NCI-H1694 treated with DMSO at 0.1 percent for 48 hours (cell line): ENCODE measurements at places on chromosomes 1 and 21.

DNA sequence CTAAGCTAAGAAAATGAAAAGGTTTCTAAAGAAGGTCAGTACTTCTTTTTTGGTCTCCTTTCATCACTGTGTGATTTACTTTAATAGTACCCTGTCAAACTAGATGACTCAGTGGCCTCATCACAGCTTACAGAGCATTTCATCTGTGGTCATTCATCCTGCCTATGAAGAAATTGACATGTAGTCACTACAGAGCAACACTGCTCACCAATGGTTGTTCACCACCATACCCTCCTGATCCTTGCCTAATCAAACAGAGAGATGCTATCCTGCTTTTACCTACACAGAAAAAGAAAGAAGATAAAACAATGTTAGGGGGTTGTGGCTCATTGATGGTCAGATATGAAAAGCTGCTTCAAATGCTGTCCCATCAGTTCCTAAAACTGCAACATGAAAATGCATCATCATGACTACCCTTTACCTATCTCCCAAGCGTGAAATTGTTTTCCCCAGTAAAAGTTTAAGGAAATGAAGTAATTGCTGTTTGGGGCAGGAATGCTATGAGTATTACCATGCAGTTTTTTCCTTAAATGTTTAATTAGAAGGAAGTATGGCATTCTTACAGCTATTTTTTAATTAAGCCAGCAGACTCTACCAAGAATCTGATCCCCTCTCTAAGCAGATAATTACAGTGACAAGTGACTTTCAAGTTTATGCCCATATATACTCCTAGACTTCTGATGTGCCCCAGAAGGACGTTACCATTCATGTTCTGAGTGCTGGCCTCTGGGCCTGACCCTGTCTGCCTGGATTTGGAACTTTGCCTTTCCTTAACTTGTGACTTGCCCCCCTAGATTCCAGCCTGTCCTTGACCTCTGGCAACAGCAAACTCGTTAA lies 46.1 kb upstream of the FBXO28 start:
- DNase-seq: no peak

- no peak for DNase-seq
Measured at GRCh38 chr1:157415661-157416060, 136.7 kb downstream of the FCRL5 start.

DNA sequence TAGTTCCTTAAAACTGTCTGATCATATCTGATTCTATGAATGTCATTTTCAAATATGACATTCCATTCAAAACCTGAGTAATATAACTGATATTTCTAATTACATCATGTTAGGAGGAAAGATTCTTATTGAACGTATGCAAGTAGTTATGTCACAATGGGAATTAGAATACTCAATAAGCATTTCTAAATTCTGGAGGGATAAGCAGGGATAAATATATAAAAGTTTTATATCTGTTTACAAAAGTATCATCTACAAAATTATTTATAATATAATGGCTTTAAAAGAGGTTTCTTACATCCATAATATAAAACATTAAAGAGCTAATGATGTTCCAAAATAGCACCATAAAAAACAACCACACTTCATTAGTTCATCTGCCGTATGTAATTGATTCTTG lies at the start of gene OR14A2:
Gene OR14A2 (minus strand): TSS at position 101 of the 400 bp plus-strand sequence.
- DNase-seq: no peak

DNA sequence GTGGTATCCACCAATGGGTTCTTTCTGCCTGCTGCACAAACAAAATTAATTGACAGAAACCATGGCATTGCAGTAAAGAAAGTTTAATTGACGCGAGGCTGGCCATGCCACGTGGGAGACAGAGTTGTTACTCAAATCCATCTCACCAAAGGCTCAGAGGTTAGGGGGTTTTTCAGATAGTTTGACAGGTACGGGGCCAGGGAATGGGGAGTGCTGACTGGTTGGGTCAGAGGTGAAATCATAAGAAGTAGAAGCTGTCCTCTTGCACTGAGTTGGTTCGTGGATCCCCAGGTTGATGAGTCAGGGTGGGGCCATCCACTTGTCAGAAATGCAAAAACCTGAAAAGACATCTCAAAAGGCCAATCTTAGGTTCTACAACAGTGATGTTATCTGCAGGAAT lies 941 bp upstream of the TBCE start:
- no peak for DNase-seq

DNA sequence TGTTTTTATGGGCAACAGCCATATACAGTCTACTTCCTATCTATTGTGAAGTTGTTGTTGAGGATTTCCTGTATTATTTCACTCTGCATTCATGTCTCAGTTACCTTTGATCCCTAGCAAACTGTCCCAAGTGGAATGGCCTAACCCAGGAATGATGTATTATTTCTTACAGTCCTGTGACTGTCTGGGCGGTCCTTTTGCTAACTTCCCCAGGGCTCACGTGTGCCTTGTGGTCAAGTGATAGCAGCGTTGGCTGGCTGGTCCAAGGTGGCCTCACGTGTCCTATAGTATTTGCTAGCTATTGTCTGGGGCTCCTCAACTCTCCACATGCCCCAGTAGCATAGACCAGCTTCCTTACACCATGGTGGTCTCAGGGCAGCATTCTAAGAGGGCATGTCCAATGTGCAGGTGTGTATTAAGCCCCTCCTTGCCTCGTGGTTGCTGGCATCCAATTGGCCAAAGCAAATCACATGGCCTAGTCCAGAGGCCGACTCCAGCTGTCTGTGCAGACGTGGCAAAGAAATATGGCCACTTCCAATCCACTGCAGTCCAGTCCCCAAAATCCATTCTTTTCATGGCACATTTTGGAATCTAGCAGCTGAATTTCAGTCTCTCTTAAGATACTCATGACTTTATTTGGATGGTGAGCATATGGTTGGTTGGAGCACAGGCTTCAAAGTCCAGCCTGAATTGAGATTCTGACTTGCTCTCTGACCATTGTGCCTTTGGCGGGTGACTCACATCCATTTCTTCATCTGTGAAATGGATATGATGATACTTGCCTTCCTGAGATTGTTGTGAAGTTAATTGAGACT lies 94.1 kb downstream of the GALNT2 start:
- DNase-seq: no peak

DNA sequence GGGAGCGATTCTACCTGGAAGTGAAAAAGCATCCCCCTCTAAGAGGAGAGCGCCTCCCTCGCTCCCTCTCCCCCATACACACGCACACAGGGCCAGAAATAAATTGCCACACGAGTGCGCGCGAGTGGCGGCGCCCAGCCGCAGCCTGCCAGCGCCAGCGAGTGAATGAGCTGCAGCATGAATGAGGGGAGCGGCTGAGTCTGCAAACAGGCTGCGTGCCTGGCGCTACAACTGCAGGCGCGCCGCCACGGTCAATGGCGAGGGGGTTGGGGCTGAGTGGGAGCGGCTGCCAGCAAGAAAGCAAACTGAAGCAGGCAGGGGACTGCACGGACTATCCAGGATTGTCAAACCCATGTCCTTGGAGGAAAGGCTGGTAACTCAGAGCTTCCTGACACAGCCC lies 2.2 kb downstream of the CAMK1G start:
- DNase-seq: peak; percentile 38

DNA sequence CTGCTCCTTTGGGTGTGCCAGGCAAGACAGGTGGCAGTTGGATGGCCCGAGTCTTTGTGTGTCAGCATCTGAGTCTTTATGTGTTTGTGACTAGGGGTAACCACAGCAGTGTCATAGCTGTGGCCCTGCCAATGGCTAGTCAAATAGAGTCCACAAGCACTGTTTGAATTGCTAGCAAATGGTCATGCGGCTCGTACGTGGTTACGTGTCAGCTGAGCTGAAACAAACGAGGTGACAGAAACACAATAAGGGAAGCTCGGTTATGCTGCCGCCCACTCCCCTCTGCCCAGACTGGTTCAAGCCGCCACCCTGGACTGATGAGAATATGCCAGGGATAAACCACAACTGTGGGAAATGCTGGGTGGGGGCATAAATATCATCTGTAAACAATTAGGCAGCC lies 174.3 kb upstream of the LMO4 start:
- no peak for DNase-seq

DNA sequence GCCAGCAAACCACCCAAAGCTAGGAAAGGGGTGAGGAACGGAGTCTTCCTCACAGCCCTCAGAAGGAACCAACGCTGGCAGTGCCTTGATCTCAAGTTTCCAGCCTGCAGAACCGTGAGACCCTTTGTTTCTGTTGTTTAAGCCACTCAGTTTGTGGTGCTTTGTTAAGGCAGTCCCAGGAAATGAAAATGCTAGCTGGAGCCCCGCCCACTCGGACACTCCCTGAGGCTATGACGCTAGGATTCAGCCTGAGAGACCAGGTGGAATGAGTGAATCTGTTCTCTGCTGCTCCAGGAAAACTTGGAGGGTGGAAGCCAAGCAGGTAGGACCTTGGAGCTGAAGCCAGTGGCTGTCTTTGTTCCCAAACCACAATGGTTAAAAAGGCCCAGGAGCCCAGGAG lies 196.5 kb upstream of the POU3F1 start:
- DNase-seq: no peak

GRCh38 chr1:234620272-234621126 lies 10.5 kb upstream of the IRF2BP2 start:
- DNase-seq: peak; percentile 62

DNA sequence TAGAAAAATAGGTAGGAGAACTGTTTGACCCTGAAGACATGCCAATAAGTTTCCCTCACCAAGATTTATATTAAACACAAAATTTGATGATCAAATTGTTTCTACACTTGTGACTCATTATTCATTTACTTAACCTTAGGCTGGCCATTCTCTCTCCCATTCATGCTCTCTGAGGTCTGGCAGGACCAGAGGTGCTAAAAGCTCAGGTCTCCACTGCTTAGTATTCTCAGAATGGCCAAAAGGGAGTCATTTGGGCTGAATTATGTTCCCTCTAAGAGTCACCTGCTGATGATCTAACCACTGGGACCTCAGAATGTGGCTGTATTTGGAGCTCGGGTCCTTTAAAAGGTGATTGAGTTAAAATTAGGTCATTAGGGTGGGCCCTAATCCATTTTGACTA lies 47.1 kb upstream of the ATP1B1 start:
- no peak for DNase-seq

DNA sequence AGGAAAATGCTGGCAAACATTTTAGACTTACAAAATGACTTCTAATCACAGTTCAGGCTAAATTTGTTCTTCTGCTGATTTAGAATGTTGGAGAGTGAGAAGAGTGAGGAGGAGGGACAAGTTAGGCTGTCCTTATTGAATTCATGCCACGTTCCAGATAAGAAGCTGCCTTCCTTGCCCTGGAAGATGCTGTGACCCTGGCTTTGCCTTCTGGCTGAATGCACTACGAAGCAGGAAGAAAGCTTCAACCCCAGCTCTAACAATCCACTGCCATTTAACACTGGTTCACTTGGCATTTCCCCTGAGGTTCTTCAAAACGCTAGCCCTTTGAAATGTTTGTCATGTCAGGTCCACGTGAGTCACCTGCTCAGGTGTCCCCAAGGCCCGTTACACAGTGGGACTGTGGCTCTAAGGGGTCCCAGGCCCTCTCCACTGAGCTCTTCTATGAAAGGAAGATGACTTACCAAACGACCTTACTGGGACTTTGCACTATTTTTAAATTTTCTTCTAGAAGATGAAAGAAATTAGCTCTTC lies 30.0 kb upstream of the LRRC8C start:
- DNase-seq: no peak

DNA sequence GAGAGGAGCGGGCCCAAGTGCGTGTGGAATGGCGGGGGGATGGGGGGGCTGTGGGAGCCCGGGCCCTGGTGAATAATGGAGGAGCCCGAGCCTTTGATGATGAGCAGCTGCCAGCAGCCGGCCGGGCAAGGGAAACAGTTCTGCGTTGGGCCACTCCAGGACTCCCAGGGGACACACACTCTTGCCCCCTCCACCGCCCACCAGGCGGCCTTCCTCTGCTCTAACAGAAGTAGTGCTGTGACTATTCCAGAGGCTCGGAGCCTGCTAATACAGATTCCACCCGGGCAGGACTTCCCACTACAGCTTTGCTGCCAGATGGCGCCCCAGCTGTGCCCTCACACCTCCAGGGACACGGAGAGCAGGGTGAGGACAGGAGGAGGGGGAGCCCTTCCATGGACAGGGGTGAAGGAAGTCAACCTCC lies 48.2 kb upstream of the LRP8 start:
- DNase-seq: peak; percentile 97

- no peak for DNase-seq
Measured at GRCh38 chr1:43387976-43388599, 1.5 kb downstream of the MED8 start.

DNA sequence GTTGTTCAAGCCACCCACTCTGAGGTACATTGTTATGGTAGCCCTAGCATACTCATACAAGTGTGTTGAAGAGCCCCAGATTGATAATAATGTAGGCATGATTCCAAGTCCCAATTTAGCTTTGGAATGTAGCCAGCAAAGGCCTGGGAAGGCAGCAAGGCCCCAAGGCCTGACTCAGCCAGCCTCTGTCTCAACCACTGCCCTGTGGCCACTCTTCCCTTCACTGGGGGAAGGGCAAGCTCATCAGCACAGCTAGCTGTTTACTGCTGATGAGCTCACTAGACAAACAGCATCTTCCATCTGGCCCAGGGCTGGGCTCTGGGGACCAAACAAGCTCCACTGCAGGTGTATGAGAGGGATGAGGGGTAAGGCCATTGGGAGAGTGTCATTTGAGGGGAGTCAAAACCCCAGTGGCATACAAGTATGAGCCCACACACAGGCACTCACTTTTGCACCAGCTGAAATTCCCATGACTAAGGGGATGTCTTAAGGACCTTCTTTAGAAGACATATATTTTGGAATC lies 2.2 kb upstream of the IRF6 start:
- peak; percentile 79 for DNase-seq

DNA sequence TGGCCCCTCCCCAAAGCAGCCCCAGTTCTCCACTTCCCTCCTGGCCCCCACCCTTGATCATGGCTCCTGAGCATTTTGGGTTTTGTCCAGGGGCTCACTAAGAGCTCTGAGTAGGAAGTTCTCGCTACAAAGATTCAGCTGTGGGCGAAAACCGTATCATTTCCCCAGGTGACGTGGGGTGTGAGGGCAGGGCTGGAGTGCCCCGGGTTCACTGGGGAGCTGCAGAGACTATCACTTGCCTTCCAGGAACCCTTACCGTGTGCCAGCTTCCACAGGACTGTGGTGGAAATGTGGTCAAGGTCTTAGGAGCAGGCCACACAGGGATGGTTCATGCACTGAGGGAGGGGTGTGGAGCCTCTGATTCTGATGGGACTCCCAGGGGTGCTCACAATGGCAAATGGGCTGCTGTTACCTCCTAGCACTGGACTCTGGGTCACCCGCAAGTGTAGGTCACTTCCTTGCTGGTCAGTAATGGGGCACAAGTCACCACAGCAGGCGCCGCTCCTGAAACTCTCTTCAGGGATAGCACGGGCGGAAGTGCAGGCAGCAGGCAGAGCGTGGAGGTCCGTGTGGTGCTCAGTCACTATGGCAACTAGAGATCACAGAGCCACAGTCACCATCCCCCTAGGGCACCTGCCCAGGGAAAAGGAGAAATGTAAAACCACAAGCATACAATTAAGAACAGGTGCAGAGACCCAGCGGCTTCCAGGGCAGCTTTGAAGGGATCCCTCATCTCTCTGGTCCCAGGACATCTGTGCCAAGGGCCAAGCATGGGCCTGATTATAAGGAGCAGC lies 35.4 kb downstream of the RSPH1 start:
- DNase-seq: no peak
